Thoracic aorta endothelial cell (primary cell): ENCODE measurements at places on chromosomes 16 and 17. TPM values are rescaled to one million over a fixed set of nuclear protein-coding genes. Genes with fewer than 3 reads are reported as not detected.

C16orf90 gene
- not detected in 2 replicates for total RNA-seq

CAMKK1 gene
- total RNA-seq: 3.2 and 4.9 TPM in 2 replicates

SEC14L5 gene
- total RNA-seq: not detected in 2 replicates

DHRS13 gene
- 6.4 and 7.4 TPM in 2 replicates for total RNA-seq

KCNH6 gene
- total RNA-seq: not detected in 2 replicates

GPR142 gene
- total RNA-seq: not detected in 2 replicates

GAST gene
- total RNA-seq: not detected in 2 replicates

LRRC75A gene
- 1.6 TPM in 2 replicates for total RNA-seq

KRTAP4-5 gene
- total RNA-seq: not detected in 2 replicates

CES5A gene
- not detected in 2 replicates for total RNA-seq

CHST4 gene
- total RNA-seq: not detected in 2 replicates

ABCC11 gene
- under 0.01 TPM in 1 of 2 replicates, not detected in the other for total RNA-seq

SOX8 gene
- total RNA-seq: 0.29 and 0.40 TPM in 2 replicates

HNF1B gene
- not detected in 2 replicates for total RNA-seq

PMM2 gene
- total RNA-seq: 47.9 and 56.5 TPM in 2 replicates

ALOX12B gene
- total RNA-seq: not detected in 2 replicates

CCL4 gene
- not detected in 2 replicates for total RNA-seq

TBX6 gene
- 0.14 and 0.27 TPM in 2 replicates for total RNA-seq

ADAT1 gene
- total RNA-seq: 74.5 and 82.1 TPM in 2 replicates

ALDH3A1 gene
- 0.93 and 2.1 TPM in 2 replicates for total RNA-seq

PRSS22 gene
- total RNA-seq: not detected in 2 replicates

RGS11 gene
- total RNA-seq: 3.1 and 3.6 TPM in 2 replicates

TNFRSF13B gene
- total RNA-seq: not detected in 2 replicates

MAF gene
- total RNA-seq: 0.66 and 2.3 TPM in 2 replicates

PPL gene
- 0.14 and 0.27 TPM in 2 replicates for total RNA-seq

CCL23 gene
- 2.4 and 5.9 TPM in 2 replicates for total RNA-seq

HAPSTR1 gene
- total RNA-seq: 92.8 and 105 TPM in 2 replicates

PIRT gene
- not detected in 2 replicates for total RNA-seq

ITGAD gene
- total RNA-seq: not detected in 2 replicates
